ENCODE measurements at places on chromosomes 11 and 22.

DNA sequence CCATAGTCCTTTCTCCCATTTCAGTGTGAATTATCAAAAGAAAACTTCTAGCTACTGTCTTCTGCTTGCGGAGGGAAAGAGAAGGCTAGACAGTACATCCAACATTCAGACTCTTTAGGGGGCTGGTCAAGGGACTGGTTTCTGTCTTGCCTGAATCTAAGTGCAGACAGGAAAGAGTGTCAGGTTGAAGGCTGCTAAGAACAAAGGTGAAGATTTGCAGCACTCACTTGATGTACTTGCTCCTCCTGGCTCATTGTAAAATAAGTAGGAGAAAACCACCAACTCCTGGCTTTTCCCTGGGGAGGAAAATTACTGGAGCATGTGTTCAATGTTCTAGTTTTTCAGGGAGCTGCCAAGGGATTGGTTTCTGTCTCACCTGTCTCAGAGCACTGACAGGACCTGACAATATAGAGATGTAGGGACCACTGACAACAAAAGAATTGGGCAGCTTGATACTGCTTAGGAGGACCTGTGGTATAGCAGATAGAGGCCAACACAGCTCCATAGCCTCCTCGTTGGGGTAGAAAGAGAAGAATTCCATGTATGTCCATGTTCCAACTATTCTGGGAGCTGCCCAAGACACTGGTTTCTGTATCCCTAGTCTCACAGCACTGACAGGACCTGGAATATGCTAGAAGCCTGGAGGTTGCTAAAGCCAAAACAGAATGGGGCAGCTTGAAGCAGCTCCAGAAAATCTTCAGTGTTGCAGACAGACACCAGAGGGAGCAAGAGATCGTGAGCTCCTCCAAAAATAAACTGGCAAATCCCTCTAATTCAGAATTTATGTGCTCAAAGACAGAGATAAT is 39.7 kb upstream of the MMP12 start:
- DNase-seq, result no peak

DNA sequence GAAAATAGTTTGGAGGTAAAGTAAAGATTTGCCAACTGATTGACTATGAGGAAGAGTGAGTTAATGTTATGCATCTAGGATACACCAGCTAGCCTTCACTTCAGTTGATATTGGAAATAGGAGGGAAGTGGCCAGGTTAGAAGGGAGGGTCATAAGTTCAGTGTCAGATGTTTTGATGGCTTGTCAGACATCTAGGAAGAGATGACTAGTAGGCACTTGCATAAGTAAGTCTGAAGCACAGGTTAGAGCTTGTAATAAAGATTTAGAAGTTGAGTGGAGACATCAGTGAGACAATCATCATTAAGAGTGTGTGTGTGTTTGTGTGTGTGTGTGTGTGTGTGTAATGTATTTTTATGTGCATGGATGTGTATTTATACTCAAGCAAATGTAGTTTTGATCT is 146.1 kb downstream of the OR4C45 start:
- no peak for DNase-seq

- DNase-seq, result no peak
Observed at GRCh38 chr11:28715726-28716125, 607.5 kb downstream of the METTL15 start.

DNA sequence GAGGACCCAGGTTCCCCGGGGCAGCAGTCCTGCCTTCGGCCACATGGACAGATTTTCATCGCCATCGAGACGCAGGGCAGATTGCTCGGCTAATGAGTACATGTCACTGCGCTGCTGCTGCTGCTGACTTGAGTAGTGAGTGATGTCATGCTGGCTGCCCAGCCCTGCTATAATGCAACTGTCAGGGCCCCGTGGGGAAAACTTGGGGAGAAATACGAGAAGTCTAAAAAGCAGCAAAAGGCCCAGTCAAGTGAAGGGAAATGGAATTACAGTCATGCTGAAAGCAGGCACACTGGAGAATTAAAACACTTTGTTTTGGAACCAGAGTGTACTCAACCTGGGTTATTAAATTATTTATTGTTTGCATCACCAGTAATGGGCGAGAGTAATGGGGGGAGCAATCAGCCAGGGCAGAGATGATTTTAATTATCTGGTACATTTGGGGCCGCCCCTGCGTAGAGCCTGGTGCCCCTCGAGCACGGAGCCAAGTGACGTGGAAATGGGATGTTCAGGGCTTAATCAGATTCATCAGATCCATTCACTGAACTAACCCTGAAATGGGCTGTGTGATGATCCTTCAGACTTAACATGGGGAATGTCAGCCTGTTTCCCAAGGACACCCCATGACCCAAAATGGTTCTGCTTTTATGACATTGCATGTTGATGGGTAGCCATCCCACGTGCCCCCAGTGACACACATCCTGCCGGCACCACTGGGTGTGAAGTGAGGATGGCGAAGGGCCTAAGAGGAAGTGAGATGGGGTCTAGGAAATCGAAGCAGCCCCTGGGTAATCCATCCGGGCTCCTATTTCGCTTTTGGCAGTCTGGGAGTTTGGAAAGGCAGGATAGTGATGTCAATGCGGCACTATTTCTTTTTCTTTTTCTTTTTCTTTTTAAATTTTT is 241.6 kb upstream of the CADM1 start:
- no peak for DNase-seq

DNA sequence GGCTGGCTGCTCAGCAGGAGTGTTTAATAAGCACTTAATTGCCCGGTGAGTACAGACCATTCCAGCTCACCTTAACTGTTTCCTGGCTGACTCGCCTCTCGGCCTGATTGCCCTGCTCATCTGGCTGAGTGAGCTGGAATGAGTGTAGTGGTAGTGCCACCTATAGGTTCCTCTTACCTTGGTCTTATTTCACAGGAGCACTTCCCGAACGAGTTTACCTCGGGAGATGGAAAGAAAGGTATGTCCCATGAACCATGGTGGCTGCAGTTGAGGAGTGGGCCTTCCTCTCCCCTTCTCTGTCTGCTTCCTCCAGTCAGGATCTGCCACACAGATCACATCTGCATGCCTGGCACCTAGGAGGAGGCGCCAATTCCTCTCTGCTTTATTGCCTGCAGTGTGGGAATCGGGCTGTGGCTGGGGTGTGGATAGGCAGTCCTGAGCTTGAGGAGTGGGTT is 26.7 kb downstream of the UPB1 start:
- DNase-seq, result peak; percentile 69

- DNase-seq, result no peak
Observed at GRCh38 chr11:76634886-76635285, 35.7 kb downstream of the LRRC32 start.

GRCh38 chr11:128299132-128299726 is 288.1 kb downstream of the ETS1 start:
- no peak for DNase-seq

Measured in activated CD8-positive, alpha-beta memory T cell treated with anti-CD3 and anti-CD28 coated beads for 24 hours (primary cell).